ENCODE measurements at places on chromosomes 3 and 15.

- peak; percentile 58 for DNase-seq
Measured at GRCh38 chr15:82530606-82531379, 9.5 kb downstream of the RPS17 start.

DNA sequence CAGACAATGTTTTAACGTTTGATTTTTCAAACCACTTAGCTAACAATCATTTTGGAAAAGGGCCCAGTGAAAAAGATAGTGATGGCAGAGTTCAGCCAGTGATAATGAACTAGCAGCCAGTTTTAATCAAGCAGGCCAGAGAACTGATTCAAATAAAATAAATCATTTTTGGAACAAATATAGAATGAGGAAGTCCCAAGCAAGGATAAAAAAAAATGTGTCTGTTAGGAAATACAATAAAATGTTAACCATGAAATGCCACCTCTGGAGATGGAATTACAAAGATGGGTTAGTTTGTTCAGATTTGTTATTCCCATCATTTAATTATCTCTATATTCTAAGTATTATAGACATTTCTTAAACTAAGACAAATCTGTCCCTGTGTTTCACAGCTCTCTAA is 1.1 kb downstream of the HERC1 start:
- no peak for DNase-seq

DNA sequence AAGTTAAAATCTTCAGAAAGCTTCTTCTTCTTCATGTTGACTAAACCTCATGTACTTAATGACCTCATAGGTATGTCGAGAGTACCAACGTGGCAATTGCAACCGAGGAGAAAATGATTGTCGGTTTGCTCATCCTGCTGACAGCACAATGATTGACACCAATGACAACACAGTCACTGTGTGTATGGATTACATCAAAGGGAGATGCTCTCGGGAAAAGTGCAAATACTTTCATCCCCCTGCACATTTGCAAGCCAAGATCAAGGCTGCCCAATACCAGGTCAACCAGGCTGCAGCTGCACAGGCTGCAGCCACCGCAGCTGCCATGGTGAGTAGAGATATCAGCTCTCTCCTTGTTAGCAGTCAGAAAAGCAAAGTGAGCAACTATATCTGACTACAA is 176.5 kb downstream of the MBNL1 start:
- DNase-seq = no peak

- DNase-seq = no peak
Measured at GRCh38 chr3:108528459-108529252, 18.3 kb upstream of the MYH15 start.

DNA sequence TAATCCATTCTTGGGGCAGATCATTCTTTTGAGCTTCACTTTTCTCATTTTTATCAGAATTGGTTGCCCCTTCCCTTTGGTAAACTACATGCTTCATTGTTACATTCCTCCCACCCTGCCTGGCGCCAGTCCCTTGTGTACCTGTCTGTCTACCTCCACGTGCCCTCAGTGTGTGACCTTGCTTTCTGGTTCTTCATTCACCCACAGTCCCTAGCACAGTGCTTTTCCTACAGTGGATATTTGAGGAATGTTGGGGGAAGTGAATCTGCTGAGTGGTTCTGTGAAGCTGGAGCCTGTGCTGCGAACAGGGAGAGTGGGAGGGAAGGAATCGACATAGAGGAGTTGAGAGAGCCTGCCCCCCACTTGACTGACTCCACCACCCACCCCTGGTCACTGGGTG is 23.4 kb downstream of the GPD1L start:
- no peak for DNase-seq

Data from CD4-positive, alpha-beta T cell treated with Interleukin-6 at 100 ng/mL for 8 hours (primary cell).